CD4-positive, alpha-beta memory T cell (primary cell): ENCODE measurements at places on chromosomes 5 and 9.

GRCh38 chr9:69515810-69516209 is 156.4 kb downstream of the APBA1 start:
- DNase-seq = no peak

GRCh38 chr5:54443270-54443669 is 12.2 kb upstream of the HSPB3 start:
- DNase-seq = no peak

GRCh38 chr9:69136779-69137178 is 37.3 kb upstream of the TJP2 start:
- no peak for DNase-seq

GRCh38 chr5:17428176-17428800 is 69.7 kb upstream of the TAF11L2 start:
- DNase-seq = no peak

GRCh38 chr9:115018547-115019435 is 88.4 kb upstream of the TNFSF8 start:
- no peak for DNase-seq

DNA sequence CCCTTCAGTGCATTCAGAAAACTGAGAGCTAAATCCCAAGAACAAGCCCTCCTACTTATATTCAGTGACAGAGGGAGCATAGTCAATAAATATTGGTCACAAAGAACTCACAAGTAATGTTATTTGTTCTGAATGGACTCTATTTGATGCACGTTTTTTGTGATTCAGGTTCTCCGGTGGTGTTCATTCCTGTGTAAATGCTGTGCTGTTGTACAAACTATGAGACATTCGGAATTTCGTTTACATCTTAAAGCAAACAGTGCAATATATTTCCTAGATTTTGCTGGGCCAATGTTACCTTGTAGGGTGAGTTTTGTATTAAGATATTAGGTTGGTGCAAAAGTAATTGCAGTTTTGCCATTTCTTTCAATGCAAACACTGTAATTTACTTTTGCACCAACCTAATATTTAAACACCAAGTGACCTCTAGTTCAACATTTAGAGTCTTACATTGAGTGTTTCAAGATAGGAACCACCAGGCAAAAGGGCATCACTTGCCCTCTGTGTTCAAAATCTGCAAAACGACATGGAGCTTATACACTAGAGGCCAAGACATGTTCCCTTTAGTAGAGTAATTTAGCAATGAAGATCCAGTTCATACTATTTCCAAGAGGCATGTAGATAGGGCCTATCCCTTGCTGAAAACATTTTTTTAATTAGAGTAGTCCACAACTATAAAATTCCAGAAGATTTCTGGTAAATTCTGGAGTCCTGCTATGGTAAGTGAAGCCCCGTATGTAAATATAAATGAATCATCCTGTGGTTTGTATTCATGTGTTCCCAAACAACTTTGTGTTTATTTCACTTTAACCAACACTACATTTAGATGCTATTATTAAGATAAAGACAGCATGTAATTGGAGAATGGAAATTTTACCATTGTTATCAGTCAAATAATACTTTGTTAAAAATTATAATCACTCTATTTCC is 444.0 kb upstream of the PTGER4 start:
- DNase-seq = no peak

DNA sequence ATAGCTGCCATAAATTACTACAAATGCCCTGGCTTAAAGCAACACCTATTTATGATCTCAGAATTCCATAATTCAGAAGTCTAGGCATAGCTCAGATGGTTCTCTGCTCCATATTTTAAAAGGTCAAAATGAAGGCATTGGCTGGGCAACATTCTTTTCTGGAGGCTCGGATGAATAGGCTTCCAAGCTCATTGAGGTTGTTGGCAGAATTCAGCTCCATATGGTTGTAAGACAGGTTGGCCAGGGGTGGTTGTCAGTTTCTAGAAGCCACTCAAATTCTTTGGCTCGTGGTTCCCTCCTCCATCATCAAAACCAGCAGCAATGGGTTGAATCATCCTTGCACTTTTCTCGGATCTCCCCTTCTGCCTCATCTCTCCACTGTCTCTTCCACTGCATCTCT is 49.4 kb downstream of the TGFBR1 start:
- no peak for DNase-seq

GRCh38 chr5:159878988-159879471 is 37.3 kb upstream of the ADRA1B start:
- no peak for DNase-seq

DNA sequence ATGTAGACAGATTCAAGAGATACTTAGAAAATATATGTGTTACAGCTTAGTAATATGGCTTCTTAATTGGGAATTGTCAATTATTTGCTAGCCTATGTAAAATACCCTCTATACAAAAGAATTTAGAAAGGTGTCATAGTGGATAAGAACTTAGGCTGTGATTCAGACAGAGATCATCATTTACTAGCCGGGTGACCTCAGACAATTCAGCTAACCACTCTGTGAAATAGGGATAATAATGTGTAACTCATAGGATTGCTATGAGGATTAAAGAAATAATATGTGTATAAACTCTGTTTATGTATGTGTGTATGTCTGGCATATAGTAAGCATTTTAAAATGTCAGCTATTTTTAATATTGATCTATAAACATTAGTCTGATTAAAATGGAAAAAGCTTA is 5.9 kb upstream of the LARS1 start:
- DNase-seq = no peak

- DNase-seq = no peak
These were observed 42.5 kb downstream of the SLC6A3 start for GRCh38 chr5:1402611-1403255.

GRCh38 chr5:139561655-139562451 is 714 bp downstream of the UBE2D2 start:
- no peak for DNase-seq

- no peak for DNase-seq
These were observed 137.1 kb downstream of the CAAP1 start for GRCh38 chr9:26755476-26755875.

DNA sequence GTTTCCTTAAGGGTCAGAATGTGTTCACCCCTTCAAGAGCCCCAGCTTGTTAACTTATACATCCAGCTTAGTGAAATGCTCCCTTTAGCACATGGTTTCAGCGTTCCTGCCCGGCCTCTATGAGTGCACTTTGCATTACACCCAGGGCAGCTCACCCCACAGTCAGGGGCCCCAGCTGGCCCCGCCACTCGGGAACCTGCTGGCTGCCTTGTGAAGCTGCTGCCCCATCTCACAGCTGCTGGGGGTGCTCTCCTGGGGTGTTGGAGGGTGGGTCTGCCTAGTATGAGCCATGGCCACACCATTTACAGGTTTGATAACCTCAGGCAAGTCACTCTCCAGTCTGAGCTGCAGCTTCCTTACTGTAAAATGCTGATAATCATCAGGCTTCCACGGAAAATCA is 32.2 kb downstream of the HRH2 start:
- no peak for DNase-seq

GRCh38 chr5:60339691-60340201 is 360.2 kb downstream of the DEPDC1B start:
- DNase-seq = no peak

DNA sequence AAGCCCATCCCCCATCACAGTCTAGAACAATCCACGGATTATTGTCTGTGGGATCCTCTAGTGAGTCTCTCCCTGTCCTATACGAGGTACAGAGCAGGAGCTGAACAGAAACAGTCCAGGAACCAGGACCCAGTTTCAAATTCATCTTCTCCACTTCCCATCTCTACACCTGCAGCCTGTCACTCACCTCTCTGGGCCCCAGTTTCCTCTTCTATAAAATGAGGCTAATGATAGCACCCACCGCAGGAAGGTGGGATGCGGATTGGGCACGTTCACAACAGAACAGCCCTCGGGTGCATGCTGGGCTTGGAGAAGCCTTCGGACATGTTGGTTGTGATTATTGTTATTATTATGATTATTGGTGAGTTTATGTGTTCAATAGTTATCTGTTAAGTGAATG is 78.5 kb downstream of the ANKRD33B start:
- DNase-seq = no peak

DNA sequence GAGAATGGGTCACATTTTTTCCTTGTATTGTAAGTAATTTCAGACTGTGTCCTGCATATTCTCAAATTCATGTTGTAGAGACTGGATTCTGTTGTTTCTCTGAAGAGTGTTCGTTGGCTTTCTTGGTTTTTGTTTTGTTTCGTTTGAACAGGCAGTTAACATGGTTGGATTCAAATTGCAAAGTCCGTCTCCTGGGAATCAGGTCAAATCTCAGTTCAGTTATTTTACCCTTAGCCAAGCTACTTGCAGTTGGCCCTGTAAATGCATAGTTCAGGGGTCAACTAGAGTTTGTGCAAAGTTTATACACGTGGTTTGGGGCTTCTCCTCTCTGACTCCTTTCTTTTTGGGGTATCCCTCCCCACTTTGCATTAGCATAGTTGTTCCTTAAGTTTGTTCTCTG is 21.7 kb upstream of the FBXW11 start:
- DNase-seq = no peak
